CD4-positive, alpha-beta T cell treated with Interleukin-6 at 100 ng/mL for 8 hours (primary cell): ENCODE measurements at places on chromosomes 7 and 10.

DNA sequence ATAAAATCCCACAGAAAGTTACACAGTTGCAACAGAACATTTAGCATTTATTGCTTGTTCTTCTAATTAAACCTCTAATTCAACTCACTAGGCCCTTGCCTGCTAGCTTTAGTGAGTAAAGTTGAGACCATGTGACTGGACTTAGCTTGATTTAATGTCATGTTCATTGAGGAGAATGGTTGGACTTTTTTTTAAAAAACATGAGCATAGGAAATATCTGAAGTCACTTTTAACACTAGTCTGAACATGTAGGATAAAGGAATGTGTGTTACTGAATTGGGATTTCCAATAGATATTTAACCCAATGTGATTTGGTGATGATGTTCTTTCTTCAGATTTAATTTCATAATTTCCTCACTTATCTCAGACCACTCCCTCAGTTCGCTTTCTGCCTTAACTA, 24.6 kb upstream of the GLCCI1 start:
- no peak for DNase-seq

GRCh38 chr10:17115683-17116082, 13.9 kb downstream of the CUBN start:
- no peak for DNase-seq

GRCh38 chr10:56912043-56912442, 551.0 kb upstream of the ZWINT start:
- DNase-seq = no peak

GRCh38 chr10:75600833-75601232, 169.4 kb downstream of the LRMDA start:
- no peak for DNase-seq

DNA sequence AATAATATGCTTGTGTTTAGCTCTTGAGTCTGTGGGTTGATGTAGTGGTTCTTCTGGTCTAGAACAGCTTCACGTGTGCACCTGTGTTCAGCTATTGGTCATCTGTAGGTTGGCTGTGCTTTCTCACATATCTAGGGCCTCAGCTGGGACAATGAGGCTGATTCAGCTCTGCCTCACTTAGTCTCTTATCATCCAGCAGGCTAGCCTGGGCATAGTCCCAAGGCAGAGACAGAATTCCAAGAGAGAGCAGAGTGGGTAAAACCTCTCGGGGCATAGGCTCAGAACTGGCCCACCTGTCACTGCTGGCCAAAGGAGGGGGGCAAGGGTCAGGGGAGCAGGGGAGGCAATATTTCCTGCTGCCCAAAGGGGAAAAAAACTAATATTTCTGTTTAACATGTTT, 32.0 kb upstream of the MXI1 start:
- DNase-seq = no peak

DNA sequence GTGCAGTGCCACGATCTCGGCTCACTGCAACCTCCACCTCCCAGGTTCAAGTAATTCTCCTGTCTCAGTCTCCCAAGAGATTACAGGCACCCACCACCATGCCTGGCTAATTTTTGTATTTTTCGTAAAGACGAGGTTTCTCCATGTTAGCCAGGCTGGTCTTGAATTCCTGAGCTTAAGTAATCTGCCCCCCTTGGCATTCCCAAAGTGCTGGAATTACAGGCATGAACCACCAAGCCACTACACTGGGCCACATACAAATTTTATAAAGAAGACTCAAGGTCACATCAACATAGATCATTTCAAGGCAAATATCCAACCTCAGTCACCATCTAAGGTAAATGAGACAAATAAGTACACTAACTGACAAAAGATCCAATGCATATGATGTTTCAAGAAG, 32.1 kb downstream of the IGF2BP3 start:
- no peak for DNase-seq

DNA sequence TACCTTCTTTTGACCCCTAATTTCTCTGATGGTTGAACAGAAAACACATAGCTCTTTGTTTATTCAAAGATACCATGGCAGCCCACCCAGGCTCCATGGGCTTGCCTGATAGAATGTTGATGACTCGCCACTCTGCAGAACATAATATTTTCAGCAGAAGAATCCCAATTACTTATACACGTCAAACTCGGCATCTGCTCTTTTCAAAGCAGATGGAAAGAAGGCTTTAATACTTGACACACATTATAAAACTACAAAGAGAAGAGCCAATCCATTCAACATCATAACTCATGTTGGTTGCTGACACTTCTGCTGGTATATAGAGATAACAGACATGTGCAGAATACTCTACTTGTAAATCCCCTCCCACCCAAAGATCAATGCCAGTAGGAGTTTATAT, 69.0 kb downstream of the FOXI2 start:
- no peak for DNase-seq

DNA sequence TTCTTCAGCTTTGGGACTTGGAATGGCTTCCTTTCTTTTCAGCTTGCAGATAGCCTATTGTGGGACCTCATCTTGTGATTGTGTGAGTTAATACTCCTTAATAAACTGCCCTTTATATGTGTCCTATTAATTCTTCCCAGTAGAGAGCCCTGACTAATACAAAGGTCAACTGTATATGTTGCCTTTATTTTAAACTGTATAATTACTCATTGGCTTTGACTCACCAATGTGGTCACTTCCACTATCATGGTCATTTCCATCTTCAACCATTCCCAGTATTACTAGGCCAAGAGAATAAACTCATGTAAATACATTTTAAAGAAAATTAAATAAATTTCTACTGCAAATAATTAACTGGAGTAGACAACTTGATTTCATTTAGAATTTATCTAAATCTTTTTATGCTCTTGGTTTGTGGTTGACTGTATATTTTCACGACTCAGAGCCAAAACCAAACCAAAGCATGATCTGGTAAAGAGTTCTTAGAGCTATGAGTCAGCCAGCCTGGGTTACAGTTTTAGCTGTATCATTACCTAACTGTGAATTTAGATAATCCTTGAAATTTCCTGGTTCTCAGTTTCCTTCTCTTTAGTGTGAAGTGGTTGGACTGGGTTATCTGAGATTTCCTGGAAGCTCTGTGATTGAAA, 188.4 kb downstream of the PPP1R3A start:
- no peak for DNase-seq

DNA sequence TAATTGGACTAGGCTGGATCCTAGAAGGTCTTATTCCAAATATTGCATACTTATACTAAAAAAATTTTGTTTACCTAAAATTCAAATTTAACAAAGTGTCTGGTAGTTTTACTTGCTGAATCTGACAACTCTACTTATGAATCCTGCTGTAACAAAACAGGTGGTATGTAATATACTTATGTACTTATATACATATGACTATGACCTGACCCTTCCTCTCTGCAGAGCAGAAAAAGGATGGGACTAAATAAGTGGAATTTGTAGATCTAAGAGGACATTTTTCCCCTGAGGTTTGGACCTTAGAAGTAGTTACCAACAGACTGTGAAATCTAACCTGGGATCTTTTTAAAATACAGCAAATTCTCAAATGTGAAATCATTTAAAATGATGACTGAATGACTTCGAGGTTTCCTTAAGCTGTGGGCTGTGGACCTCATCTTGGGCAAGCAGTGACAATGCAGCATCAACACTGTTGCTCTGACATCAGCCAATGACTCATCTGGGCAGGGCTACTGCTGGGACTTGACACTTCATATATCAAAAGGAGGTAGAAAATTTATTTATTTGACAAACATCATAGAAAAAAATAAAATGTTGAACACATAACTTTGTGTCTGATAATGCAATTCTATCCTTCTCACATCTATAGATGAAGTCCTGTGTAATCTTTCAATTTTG, 73.6 kb downstream of the RELN start:
- DNase-seq = no peak
